Ovary (tissue), 10 donors: ENCODE measurements at places on chromosomes 11 and 22. TPM values are rescaled to one million over a fixed set of nuclear protein-coding genes. Genes with fewer than 3 reads are reported as not detected.

The CD3E gene
- 2.5 TPM for total RNA-seq

The LDHAL6A gene
- 0.48 TPM for total RNA-seq

The ARL2 gene
- 147 TPM for total RNA-seq

The AQP11 gene
- 4.9 TPM for total RNA-seq

DNA sequence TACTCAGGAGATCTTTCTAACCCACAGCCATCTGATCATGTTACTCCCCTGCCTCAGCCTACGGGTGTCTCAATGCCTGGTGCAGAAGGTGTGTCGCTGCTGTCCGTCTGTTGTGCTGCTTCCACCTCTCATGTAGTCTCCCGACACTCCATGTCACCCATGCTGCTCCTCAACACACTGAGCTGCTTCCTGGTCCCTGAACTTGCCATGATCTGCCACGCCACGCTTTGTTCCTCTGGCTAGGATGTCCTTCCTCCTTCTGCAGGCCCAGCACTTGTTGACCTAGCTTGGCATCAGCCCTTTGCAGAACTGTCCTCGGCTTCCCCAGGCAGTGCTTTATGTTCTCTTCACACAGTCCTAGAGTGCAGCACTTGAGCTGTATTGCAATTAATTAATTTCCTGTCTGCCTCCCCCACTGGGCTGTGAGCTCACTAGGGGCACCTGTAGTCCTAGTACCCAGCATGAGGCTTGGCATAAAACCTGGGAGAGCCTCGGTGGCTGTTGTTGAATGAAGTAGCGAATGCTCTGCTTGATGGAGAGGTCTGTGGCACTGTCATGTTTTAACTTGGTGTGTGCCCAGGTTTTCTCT, 9.5 kb downstream of the GTPBP1 start:
- H3K36me3 ChIP-seq, result no peaks in the 10 kb centered on the region
- no peaks in the 10 kb centered on the region for H3K27me3 ChIP-seq
- H3K4me1 ChIP-seq, result peaks cover 4% of the 10 kb centered on the region
- no peak overlapping the region for H3K4me3 ChIP-seq

- H3K4me3 ChIP-seq, result no peak overlapping the region
- H3K27ac ChIP-seq, result no peak overlapping the region
- DNase-seq, result no peak
- no peaks in the 10 kb centered on the region for H3K27me3 ChIP-seq
- no peaks in the 10 kb centered on the region for H3K36me3 ChIP-seq
Measured at GRCh38 chr11:88435415-88435814, 97.9 kb upstream of the CTSC start.

GRCh38 chr11:45741582-45741981, 63.4 kb upstream of the SLC35C1 start:
- H3K4me1 ChIP-seq, result no peaks in the 10 kb centered on the region
- H3K4me3 ChIP-seq, result no peak overlapping the region
- no peaks in the 10 kb centered on the region for H3K27me3 ChIP-seq

GRCh38 chr11:119338318-119338890, 2.3 kb downstream of the C1QTNF5 start:
- DNase-seq, result peak; percentile 66
- H3K4me1 ChIP-seq, result peaks cover 10% of the 10 kb centered on the region
- H3K27me3 ChIP-seq, result no peaks in the 10 kb centered on the region
- H3K36me3 ChIP-seq, result no peaks in the 10 kb centered on the region
- no peak overlapping the region for H3K27ac ChIP-seq

GRCh38 chr11:131468565-131468964, 98.2 kb downstream of the NTM start:
- no peaks in the 10 kb centered on the region for H3K36me3 ChIP-seq
- no peaks in the 10 kb centered on the region for H3K27me3 ChIP-seq
- no peak overlapping the region for H3K4me3 ChIP-seq
- no peak for DNase-seq
